ENCODE measurements at places on chromosomes 12 and 14.

DNA sequence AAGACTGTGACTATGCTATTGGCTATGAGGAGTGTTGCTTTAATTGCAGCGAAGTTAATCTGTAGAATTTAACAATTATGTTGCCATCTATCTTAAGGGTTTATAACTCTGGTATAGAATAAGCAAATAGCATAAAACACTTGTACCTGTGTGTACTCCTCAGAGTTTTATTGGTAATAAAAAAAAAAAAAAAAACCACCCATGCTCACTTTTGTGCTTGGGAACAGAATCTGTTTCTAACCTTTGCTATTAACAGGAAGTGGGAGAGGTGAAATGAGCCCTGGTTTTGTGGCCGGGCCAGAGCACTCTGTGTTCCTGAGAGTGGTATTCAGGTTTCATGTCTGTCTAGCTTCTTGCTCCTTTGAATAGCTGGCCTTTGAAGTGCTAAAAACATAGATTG is 53.1 kb downstream of the PDE3A start:
- no peak for DNase-seq

DNA sequence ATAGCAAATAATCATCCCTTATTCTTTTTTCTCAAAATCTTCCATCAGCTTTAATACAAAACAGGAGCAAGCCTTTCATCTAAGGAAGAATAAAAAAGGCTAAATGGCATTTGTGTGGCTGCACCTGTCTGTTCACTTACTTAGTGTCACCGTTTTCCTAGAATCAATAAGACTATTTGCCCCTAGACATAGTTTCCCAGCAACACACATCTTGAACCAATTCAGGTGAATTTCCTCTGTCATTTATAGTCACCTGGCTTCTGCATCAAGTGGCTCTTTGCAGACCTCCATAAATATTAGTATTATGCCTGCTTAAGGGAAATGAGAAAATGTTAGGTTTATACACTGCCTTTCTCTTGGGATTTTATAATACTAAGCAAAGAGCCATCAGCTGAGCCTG is 17.4 kb upstream of the GCH1 start:
- DNase-seq: no peak

GRCh38 chr12:113860059-113860820 is 105.9 kb downstream of the RBM19 start:
- no peak for DNase-seq

DNA sequence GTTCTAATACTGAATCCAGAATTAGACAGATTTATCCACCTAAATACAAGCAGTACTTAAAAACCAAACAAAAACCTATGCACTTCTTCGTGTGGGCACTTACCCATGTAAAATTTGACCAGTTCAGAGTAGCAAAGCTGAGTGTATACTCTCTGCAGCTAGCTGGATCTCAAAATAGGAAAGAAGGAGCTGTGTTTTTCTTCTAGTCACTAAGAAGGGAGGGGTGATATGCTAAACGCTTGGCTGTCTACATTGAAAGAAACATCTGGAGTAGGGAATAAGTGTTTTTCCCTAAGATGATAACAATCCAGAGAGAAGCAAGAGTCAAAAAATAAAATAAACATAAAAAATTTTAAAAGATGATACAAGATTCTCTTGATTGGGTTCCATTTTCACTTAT is 20.0 kb downstream of the RBMS2 start:
- DNase-seq: no peak

- DNase-seq: no peak
These were observed 179.4 kb downstream of the KSR2 start for GRCh38 chr12:117789195-117789912.

- DNase-seq: no peak
These were observed 17.7 kb upstream of the SFSWAP start for GRCh38 chr12:131693149-131693548.

DNA sequence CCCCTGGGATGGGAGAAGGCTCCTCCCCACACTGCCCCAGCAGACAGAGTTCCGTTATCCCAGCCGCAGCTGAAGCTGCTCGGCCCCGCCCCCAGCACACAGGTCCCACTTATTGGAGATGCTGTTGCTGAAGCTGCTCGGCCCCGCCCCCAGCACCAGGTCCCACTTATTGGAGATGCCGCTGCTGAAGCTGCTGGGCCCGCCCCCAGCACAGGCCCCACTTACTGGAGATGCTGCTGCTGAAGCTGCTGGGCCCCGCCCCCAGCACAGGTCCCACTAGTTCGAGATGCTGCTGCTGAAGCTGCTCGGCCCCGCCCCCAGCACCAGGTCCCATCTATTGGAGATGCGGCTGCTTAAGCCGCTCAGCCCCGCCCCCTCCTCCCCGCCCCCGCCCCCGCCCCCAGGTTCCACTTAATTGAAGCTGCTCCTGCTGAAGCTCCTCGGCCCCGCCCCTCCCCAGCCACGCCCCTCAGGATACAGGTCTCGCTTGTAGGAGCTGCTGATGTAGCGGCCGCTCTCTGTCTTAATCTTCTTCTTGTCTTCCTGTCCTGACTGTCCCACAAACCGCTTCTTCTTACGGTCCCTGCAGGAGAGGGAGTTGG is 12.0 kb downstream of the CFAP73 start:
- DNase-seq: no peak

DNA sequence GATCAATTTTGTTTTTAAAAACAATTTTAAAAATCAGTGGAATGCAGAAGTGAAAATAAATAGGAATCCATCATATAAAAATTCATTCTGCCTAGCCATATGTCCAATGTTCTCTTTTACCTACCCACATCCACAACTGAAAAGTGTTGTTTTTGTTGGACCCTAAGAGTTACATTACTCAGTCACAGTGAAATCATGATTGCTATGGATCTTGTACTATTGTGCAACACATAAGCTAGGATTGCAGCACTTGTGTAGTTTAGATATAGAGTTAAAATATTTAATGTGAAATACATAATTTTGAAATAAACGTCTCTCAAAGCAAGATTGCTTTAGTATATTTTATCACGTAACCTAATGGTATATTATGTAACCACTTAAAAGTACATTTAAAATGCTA is 213.3 kb upstream of the CLEC14A start:
- DNase-seq: no peak

DNA sequence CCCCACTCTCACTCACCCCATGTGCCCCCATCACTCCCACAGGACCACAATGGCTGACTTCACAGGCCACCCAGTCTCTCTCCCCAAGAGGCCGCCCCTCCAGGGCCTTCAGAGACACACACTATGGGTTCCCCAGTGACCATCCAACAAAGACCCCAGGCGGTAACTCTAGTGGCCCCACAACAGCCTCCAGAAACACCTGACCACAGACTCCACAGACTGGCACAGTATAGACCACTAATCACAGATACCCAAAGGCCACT is 3.0 kb downstream of the ZNF605 start:
- DNase-seq: no peak

DNA sequence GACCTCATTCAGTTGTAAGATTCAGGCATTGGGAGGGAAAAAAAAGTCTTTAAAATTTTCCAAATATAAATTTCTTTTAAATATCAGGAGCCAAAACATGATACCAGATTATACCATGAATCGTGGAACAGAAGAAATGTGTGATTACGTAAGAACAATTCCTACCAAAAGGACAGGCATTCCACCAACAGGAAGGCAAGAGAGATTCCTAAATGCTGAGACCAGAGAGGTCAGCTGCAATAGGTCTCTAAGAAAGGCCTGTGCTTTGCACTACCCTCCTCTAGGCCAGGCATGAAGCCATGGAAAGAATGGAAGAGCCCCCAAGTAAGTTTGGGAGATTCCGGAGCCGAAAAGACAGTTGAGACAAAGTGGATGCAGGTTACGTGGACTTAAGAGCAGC is 83.7 kb downstream of the PTGER2 start:
- no peak for DNase-seq

- DNase-seq: no peak
These were observed 19.5 kb downstream of the FOXN4 start for GRCh38 chr12:109289551-109289950.

GRCh38 chr12:119432949-119433348 is 98.4 kb downstream of the CCDC60 start:
- DNase-seq: no peak

GRCh38 chr12:118237908-118238307 is 102.0 kb downstream of the PEBP1 start:
- no peak for DNase-seq

DNA sequence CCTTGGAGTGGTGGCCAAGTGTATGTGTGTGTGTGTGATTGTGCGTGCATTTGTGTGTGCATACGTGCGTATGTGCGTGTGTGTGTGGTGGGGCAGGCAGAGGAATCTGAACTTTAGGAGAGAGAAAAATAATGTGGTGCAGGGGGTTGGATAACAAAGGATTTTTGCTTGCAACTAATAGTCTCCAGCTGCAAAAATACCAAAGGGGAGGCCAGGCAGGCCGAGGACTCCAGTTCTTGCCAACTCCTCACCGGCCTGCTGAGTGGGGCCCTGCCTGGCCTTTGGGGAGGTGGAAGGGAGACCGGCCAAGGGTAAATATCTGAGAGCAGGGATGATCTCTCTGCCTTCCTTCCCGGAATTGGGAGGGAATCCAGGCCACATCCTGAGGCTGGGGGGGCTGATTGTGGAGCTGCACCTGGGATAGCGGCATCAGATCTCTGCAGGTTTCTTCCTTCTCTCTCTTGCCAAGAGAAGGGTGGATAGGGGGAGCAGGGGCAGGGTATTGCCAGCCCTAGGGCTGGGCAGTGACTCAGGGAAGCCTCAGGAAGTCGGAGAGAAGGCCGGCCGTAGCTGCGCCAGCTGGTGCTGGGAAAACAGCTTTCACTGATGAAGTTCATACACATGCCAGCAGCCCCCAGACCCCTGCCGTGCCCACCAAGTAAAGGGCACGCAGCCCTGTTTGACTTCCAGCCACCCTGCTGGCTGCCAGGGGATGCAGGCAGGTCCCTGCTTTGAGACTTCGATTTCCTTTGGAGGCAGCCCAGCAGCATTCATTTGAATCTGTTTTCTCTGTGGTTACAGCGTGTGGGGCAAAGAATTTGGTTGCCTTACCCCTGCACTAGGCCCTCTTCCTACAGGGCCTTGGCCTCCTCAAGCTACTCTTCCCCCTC is 4.6 kb upstream of the LRP1-AS start:
- DNase-seq: no peak

DNA sequence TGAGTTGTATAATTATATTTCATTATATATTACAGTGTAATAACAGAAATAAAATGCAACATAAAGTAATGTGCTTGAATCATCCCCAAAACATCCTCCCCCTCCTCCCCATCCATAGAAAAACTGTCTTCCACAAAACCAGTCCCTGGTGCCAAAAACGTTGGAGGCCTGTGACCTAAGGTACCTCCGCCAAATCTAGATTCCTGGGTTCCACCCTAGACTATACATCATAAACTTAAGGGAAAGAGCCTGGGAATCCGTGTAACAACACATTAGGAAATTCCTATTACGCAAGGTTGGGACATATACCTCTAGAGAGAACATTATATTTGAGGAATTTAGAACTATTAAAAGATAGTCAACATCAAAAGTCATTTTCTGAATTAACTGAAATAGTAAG is 38.0 kb downstream of the SPPL3 start:
- no peak for DNase-seq
